CD4-positive, alpha-beta T cell treated with Interleukin-10 for 1 hour (primary cell): ENCODE measurements at places on chromosomes 2 and 18.

GRCh38 chr2:218655751-218656150 is 3.7 kb downstream of the ZNF142 start:
- DNase-seq = no peak

DNA sequence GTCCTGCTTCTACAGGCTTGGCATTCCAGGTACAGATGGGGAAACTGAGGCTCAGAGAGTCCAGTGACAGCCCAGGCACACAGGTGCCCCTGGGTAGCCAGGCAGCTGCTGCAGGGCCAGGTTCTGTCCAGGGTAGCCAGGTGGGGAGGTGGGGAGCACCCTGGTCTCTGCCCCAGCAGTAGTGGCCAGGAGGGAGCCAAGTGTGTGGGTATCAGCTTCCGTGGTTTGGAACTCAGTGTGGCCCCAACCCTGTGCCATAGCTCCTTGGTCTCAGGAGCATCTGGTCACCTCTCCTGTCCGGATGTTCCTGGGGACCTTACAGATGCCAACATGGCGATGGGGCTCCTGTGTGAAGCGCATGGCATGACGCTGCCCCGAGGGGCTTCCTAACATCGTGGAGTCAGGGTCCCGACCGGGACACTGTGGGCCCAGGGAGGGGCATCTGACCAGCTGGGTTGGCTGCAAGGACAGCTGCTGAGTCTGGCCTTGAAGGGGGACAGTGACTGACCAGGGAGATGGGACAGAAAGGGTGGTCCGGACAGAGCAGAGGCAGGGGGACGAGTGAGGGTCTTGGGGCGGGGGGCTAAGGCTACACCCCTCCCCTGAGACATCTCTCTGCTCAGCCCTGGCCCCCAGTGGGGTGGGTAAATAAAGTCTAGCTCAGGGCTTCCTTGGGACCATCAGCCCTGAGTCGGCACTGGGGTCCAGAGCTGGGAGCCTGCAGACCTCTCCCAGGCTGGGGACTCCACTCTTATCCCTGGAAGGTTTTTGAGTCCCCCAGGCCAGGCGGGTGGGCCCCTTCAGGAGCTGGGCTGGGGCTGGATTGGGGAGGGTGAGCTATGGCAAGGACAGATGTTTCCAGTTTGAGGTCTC is 76.0 kb upstream of the SMAD7 start:
- no peak for DNase-seq

- DNase-seq = no peak
These were observed 789.6 kb upstream of the SLC8A1 start for GRCh38 chr2:41241325-41242000.

DNA sequence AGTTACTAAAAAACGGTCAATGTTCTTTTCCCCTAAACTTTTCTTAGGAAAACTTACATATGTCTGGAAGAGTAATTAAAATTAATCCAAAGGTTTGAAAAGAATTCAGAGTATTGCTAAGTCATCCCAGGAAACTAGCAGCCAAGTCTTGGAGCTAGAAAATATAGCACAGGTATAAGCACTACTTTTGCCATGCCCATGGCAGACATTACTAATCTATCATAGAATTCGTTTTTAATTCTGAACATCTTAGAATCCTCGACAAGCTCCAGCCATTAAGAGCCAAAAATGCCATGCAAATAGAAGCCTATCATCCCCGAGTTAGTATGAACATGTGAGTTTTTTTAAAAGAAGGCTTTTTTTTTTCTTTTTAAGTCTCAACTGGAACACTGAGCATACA is 395.0 kb downstream of the ZEB2 start:
- no peak for DNase-seq

GRCh38 chr2:218319813-218320365 is 27.6 kb upstream of the TMBIM1 start:
- DNase-seq = no peak

- peak; percentile 23 for DNase-seq
These were observed 199.0 kb downstream of the LPIN1 start for GRCh38 chr2:11945139-11946126.

- DNase-seq = no peak
These were observed 169.8 kb downstream of the MREG start for GRCh38 chr2:215843579-215843978.

- no peak for DNase-seq
These were observed 115.9 kb upstream of the EPAS1 start for GRCh38 chr2:46181306-46181705.

GRCh38 chr18:48358868-48359267 is 50.3 kb downstream of the ZBTB7C start:
- no peak for DNase-seq

- DNase-seq = no peak
These were observed 238.9 kb downstream of the XIRP2 start for GRCh38 chr2:167127135-167127534.

DNA sequence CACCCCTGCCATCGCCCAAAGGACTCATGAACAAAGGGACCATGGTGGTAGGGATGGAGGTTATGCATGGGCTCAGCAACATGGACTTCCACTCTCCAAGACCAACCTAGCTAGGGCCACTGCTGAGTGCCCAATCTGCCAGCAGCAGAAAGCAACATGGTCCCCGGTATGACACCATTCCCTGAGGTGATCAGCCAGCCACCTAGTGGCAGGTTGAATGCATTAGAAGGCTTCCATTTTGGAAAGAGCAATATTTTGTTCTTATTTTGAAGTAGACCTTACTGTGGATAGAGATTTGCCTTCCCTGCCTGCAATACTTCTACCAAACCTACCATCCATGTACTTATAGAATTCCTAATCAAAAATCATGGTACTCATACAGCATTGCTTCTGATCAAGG is 99.8 kb downstream of the METTL4 start:
- DNase-seq = no peak

DNA sequence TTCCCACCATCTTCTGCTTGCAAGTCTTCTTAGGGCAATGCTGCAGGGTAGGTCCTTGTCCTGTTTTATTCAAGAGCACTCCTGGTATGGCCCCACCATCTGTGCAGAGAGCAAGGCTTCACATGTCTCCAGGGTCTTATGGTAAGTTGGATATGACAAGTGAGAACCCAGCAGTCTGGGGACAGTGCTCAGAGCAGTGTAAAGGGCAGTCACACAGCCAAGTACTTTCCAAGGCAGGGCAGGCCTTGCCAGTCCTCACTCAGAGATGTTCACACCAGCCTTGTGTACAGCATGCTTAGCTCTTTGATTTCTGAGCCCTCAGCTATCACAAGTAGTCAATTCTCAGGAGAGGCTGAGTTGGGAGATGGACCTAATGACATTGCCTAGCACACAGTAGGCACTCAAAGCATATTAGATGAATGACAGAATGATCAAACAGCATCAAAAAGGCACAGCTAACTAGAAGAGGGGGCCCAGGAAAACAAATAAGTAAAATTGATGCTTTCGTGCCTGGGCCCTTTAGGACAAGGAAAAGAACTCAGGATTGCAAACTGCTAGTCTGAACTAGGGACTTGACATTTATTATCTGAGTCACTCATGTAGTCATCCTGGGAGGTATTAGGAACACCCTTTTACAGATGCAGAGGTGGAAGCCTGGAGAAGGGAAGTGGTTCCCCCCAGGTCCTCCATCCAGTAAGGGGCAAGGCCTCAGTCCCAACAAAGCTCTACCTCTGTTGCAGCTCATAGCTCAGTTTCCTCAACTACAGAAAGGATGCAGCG is 86.7 kb upstream of the CTAGE1 start:
- no peak for DNase-seq

- DNase-seq = peak; percentile 21
These were observed 59.4 kb upstream of the MSTN start for GRCh38 chr2:190121971-190122370.

GRCh38 chr2:237118561-237119155 is 33.0 kb downstream of the COPS8 start:
- DNase-seq = no peak
